ENCODE measurements at places on chromosomes 5 and 9. TPM values are rescaled to one million over a fixed set of nuclear protein-coding genes. Genes with fewer than 3 reads are reported as not detected.

ATG10 gene
- 10.8 TPM for total RNA-seq

LCN9 gene
- total RNA-seq: not detected

FOXD4 gene
- 0.28 TPM for total RNA-seq

GABRP gene
- total RNA-seq: not detected

PCDHAC2 gene
- total RNA-seq: 0.14 TPM

HTR1A gene
- not detected for total RNA-seq

OGN gene
- 0.57 TPM for total RNA-seq

PALM2AKAP2 gene
- total RNA-seq: 9.7 TPM

RIGI gene
- 5.3 TPM for total RNA-seq

CTNND2 gene
- not detected for total RNA-seq

Measured in smooth muscle cell of bladder (primary cell).